ENCODE measurements at places on chromosomes 16 and 17. TPM values are rescaled to one million over a fixed set of nuclear protein-coding genes. Genes with fewer than 3 reads are reported as not detected.

DNA sequence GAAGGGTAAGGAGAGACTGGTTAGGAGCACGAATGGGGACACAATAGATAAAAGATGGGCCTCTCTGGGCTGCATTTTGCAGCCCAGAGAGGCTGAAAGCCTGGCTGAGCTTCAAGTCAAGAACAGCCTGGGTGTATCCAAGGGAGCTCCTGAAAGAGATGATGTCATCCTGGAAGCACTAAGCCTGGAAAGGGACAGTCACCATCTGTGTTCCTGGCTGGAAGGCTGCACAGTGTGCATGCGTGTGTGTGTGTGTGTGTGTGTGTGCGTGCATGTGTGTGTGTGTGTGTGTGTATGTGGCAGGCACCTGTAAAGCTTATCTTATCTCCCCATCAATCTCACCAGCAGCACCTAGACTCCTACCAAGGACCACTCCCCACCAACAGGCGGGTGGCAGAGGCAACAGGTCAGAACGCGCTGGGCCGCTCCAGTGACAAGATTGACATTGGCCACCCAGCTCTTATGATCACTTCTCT is 44.1 kb downstream of the COG7 start:
- peak; percentile 92 for ATAC-seq

DNA sequence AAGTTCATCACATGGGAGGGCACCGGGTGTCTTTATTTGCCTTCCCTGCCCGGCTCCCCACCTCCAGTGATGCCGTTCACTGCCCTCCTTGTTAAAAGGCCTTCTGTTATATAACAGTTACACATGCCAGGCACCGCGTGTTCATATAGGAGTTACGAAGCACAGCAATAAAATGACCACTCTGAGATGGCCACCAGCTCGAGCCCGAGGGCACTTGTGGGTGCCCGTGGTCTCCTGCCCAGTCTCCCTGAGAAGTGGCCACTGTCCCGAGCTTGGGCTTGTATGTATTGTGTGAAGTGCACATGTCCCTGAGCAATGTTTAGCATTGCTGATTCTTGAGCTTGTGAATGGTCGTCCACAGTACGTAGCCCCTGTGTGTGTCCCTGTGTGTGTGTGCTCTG is 355.6 kb downstream of the SEC14L1 start:
- no peak for ATAC-seq

The KRTAP2-1 gene
- not detected for total RNA-seq

The TSNAXIP1 gene
- 1.7 TPM for total RNA-seq

The SLC47A1 gene
- not detected for total RNA-seq

The FOXC2 gene
- 0.54 TPM for total RNA-seq

The RAB26 gene
- 1.0 TPM for total RNA-seq

DNA sequence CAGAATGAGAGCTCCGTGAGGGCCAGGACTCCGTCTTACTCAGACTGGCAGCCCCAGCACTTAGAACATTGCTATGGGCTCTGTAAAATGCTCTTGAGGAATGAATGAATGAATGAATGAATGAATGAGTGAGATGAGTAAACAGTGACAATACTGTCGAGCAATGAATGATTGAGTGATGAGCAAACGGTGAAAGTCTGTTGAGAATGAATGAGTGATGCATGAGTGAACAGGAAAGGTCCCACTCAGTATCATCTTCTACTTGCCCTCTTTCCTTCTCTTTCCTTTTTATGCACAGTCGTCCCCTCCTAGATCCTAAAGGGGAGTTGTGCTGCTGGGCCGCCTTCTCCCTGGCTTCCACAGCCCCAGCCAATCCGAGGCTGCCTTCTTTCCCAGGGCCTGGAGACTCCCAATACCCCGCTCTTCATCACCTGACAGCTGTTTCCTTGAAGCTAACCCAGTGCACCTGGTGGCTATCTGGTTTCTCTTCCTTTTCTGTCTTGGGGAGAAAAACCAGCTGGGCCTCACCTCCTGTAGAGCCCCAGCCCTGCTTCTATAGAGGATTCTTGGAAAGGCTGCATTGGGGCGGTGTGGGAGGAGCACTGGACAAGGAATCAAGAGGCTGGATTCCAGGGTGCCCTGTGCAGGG is 32.7 kb upstream of the CACNG1 start:
- no peak for ATAC-seq

The RNF222 gene
- 0.15 TPM for total RNA-seq

DNA sequence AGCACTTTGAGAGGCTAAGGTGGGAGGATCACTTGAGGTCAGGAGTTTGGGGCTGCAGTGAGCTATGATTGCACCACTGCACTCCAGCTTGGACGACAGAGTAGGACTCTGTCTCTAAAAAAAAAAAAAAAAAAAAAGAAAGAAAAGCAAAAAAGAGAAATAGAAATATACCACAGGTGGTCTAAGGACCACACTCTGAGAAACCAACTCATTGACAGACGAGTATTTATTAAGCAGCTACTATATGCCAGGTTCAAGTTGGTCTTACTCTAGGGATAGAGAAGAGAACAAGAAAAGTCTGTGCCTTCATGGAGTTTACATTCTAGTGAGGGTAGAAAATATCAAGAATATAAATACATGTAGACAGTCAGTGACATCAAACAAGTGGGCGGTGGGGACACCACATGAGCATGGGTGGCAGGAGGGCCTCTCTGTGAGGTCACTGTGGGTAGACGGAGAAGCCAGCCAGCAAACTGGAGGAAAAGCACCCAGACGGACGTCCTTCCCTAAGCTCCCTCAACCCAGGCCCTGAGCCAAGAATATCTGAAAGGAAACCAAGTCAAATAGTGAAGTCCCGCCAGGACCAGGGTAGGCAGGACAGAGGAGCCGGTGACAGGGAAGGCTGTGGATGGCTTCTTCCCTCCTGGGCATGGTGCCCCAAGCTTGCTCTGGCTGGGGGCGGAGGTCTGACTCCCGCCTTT is 4.7 kb downstream of the CDIPT start:
- no peak for ATAC-seq

DNA sequence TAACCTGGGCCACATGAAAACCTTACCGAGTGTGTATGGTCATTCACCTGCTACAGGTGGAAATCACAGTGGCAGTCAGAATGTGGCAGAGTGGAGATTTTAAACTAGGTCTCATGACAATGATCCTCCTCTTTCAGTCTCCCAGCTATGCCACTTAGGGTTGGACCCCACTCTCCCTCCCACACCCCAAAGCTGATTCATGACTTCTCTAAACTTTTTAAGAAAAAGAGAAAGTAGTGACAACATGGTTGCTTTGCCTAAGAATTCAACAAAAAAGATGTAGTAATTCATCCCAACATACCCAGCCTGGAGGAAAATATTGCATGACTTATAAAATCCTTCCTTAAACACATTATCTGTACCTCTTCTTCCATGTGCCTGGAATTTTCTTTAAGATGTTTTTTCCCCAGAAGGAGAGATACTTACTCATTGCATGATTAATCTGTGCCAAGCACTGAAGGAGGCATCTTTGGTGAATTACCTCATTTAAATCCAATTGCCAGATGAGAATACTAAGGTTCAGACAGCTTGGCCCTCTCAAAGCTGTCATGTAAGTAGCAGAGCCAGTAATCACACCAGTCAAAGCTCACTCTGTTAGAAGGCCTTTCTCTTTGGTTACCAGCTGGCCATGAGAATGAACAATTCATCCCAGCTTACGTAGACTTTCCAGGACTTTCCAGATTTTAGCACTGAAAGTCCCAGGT is 119.9 kb downstream of the COPRS start:
- peak; percentile 37 for ATAC-seq

- no peak for ATAC-seq
These were observed 1.6 kb downstream of the CISD3 start for GRCh38 chr17:38731526-38732294.

DNA sequence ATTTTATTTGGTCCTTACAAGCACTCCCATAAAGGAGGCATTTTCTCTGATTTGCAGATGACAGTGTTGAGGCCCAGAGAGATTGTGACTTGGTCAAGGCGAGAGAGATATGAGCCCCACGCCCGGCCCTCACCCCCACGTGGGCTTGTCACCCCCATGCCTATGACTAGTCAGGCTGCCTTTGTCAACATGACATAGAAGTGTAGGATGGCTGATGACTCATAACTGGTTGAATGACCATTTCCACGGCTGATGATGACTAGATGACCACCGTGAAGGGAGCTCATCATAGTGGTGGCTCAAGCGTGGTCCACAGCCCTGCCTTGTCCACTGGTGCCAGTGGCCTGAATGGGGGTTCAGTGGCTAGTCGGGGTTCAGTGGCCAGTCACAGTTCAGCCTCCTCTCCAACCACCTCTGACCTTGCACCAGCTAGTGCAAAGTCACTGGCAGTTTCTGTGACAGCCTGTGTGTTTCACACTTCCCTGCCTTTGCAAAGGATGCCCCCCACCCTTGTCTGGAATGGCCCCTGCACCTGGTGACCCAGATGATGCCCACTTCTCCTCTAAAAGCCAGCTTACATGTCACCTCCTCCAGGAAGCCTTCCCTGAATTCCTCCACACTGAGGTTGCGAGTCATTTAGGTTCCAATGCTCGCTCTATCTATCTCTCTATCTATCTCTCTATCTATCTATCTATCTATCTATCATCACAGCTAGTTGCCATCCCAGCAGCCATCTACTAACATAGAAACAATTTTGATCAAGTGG is 3.8 kb upstream of the WSCD1 start:
- ATAC-seq: no peak

- peak; percentile 74 for ATAC-seq
These were observed 6.3 kb downstream of the UBE2O start for GRCh38 chr17:76446449-76447231.

GRCh38 chr17:19771971-19772630 is 24.0 kb upstream of the ALDH3A1 start:
- no peak for ATAC-seq

DNA sequence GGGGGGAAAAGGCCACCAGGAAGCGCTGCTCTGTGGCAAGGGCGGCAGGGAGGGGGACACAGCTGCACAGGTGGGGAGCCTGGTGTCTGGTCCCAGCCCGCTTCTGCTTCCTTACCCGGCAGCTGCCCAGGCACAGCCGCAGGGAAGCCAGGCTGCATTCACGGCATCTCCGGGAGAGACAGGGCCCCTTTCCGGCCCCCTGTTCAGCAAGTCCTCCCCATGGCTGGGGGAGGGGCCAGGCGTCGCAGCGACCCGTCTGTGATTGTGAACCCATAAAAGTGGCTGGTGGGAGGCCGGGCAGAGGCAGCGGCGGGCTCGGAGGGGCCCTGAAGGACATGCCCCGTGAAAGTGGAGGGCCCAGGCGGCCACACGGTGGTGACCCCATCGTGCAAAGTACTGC is 28.7 kb downstream of the SOX8 start:
- no peak for ATAC-seq

- no peak for ATAC-seq
These were observed 29.2 kb downstream of the SALL1 start for GRCh38 chr16:51121850-51122249.

- no peak for ATAC-seq
These were observed 30.9 kb upstream of the HLF start for GRCh38 chr17:55233840-55234239.

The CLN3 gene
- total RNA-seq: 20.9 TPM

DNA sequence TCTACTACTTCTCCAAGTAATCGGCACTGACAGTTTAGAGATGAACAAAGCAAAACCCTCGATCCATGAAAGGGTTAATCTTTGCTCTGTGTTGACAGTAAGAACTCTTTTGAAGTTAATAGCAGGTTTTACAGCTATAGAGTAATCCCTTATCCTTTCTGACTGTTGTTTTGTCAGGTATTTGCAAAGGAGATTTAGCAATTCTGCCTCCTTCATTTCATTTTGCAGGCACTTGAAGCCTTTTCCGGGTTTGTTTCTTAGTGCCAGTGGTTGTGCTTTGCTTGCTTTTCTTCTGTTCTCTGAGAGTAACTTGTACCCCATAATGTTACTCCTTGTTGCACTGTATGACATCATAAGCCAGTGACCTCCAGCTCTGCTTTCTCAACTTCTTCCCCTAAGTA is 64.5 kb downstream of the TANGO6 start:
- ATAC-seq: no peak

DNA sequence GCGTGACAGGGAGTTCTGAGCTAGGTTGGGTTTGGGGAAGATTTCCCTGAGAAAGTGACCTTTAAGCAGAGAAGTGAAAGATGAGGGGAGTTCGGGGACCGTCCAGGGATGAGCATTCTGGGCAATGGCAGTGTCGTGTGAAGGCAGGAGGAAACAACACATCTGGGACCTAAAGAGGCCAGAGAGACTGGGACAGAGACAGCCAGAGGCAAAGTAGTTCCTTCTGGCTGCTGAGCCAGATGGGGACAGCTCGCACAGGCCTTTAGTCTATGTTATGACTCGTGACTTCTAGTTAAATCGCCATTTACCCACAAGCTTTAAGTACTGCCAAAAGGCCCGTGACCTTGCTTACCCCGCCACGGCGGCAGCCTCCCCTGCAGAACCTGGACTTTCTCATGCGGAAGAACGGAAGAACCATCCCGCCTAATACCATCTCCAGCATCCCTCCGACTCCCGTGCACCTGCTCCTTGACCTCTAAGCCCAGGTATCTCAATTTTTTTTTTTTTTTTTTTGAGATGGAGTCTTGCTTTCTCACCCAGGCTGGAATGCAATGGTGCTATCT is 8.5 kb upstream of the MED11 start:
- no peak for ATAC-seq

DNA sequence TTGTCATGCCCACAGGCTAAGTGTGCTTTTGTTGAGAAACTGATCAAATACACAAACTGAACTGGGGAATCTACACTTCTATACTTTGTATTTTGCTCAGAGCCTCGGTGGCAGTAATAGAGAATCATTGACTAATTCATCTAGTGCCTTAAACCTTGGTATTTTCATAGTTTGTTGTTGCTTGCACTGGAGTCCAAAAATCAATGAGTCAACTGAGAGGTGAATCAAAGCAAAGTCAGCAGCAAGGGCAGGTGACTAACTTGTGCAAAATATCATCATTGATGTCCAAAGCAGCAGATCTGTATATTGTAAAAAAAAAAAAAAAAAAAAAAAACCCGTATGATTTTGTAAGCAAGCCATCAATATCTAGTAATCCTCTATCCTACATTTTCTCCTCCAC is 296.4 kb downstream of the MAP2K6 start:
- ATAC-seq: no peak

- no peak for ATAC-seq
These were observed 66.7 kb downstream of the RPGRIP1L start for GRCh38 chr16:53636978-53637377.

GRCh38 chr17:57965521-57966160 is 10.4 kb upstream of the CUEDC1 start:
- ATAC-seq: no peak

All from gastroesophageal sphincter (tissue), 4 donors.